ENCODE measurements at places on chromosomes 6 and 20.

GRCh38 chr6:140636271-140636907 lies 1261.9 kb upstream of the CITED2 start:
- DNase-seq: peak; percentile 13

DNA sequence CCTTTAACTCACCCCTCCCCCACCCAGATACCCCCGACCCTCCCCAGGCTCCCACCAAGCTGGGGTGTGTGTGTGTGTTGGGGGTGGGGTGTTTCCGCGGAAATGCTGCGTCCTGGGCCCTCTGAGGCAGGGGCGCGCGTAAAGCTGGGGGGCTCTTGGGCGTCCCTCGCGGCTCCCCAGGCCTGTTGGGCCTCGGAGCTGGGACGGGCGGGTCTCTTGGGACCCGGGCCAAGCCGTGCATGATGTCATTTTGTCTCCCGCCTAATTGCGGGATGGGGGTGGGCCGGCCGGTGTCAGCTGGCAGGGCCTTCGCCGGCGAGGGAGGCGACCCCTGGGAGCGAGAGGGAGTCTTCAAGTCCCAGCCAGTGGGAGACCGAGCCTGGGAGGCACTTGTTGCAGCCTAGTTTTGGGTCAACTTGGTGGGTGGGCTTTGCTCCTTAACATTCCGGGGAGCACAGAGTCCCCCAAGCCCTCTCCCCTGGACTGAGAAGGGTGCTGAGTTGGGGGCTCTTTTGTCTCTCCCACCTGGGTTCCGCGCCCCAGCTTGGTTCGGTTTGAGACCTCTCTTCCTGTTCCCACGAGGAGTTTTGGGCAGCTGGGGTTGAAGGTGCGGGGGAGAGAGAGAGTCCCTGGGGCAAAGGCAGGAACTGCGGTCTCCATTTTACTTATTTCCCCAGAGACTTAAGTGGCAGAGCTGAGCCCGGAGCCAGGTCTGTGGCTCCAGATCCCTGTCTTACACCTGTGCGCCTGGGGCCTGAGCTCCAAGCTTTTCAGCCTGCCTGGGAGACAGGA lies 623 bp downstream of the MYBL2 start:
- peak; percentile 75 for DNase-seq

- peak; percentile 62 for DNase-seq
Measured at GRCh38 chr6:106974999-106975737, 639 bp upstream of the CD24 start.

- DNase-seq: no peak
Measured at GRCh38 chr6:13461307-13461706, 26.1 kb downstream of the GFOD1 start.

DNA sequence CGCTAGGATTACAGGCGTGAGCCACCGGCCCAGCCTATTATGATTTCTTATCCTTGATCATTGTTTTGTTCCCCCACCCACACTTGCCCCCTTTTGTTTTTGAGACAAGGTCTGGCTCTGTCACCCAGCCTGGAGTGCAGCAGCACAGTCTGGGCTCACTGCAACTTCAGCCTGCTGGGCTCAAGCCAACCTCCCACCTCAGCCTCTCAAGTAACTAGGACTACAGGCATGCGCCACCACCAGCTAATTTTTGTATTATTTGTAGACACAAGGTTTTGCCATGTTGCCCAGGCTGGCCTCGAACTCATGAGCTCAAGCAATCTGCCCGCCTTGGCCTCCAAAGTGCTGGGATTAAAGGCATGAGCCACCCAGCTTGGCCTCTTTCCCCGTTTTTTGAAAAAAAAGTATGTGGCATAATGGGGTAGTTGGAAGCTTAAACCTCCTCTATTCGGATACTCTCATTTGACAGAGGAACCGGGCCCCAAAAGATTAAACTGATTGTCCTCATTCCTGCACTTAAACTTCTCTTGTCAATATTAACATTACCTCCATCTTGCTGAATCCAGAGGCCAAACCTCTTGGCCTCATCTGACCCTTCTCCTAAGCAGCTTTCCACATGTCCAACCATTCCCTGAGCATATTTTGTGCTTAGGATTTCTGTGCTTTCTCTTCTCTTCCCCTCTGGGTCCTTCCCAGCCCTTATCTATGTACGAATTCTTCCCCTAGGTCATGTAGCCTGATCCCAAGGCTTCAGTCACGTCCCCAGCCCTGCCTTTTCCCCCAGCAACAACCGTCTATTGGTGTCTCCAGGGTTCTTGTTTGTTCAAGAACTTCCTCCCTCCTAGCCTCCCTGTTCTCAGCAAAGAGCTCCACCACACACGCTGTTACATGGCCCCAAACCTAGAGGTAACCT lies 6.1 kb upstream of the EZR start:
- no peak for DNase-seq

GRCh38 chr20:20505554-20505953 lies 137.7 kb downstream of the INSM1 start:
- DNase-seq: no peak

DNA sequence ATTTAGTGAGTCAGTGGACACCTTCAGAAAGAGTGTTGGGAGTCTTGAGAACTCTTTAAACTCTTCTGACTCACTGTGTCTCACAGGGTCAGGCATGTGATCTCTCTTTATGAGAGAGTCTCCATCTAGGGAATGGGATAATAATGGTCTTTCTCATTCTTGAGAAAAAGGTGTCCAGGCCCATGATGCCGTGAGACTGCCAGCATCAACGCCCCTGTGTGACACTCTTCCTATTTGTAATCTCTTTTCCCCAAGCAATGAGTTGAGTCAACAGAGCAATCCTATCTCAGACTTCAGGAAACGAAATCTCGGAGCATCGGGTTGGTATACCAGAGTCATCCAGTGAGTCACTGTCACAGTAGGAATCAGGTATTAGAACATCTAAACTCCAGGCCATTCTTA lies 82.3 kb upstream of the BMP2 start:
- no peak for DNase-seq

DNA sequence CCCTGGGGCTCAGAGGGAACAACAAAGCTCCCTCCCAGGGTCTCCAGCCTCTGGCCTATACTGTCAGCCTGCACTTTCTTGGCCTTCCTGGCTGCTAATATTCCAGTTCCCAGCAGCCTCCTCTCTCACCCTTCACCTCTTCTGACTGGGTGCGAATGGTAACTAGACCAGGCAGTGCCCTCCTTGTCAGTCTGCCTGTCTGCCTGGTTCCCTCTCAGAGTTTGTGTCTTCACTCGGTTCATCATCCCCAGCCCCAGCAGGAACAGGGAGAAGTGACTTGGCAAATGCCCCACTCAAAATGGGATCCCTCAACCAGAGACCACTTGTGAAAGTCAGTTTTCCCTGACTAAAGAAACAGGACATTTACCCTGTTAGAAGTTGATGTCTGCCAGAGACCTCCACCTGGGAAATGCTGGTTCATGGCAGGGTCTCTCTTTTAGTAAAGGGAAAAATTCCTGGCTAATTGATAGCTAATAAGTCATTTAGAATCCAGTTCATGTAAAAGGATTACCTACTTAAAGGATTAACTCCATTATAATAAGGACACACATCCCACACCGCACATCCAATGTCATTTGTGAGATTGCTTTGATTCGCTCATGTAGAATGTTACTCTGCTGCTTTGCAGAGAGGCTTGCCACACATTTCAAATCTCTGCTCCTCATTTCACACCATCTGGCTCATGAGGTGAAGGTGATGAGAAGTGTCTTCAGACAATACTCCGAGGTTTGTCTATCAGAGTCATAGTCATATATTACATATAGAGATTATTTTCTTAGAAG lies 18.6 kb upstream of the MICB start:
- DNase-seq: no peak

DNA sequence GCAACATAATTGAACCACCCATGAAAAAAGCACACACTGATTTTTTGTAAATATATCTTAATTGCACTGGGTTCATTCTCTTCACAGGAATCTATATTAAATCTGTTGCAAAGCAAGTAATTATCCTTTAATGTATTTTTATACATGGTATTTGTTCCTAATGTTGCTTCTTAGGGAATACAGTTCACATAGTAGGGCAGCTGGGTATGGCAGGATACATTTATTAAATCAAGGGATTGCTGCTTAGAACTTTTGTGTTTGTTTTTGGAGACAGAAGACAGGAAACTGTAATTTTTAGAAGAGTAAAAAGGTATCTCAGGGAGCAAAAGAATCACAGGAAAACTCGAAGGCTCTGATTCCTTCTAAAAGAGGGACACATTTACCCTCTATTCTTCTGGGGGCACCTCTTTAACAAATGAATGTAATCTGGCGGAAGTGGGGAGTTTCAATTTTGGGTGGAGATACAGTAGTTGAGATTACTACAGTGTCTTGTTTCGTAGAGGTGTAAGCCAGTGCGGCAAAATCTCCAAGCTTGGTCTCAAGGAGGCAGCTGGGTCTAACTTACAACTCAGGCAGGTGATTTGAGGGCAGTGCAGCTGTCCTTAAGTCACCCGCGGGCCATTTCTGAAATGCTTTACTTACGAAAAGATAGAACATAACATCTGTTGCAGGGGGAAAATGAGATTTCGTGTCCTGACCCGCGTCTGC lies 812 bp upstream of the SMIM13 start:
- no peak for DNase-seq

GRCh38 chr6:5605937-5606336 lies 344.6 kb downstream of the FARS2 start:
- no peak for DNase-seq

GRCh38 chr20:22779878-22780277 lies 195.5 kb upstream of the FOXA2 start:
- DNase-seq: no peak

DNA sequence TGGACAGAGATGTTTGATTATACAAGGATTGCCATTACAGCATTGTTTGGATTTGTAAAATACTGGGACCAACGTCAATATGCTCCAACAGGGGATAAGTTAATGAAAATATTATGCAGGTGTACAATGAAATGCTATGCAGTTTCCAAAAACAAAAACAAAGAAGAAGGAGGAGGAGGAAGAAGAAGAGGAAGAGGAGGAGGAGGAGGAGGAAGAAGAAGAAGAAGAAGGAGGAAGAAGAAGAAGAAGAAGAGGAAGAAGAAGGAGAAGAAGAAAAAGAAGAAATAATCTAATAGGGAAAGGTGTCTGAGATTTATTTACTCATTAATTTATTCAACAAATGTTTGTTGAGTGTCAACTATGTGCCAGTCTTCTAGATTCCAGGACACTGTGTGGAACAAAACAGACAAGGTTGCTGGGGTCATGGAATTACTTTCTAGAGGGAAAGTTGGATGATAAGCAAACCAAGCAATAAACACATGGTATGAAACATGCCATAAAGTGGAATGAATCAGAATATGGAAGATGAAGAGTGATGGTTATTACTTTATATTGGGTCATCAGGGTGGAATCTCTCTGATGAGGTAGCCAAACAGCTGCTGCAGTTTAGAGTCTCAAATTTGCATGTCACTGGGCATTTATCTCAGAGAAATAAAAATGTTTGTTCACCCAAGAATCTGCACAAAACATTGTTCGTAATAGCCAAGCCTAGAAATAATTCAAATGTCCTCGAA lies 6.3 kb upstream of the TRIM27 start:
- no peak for DNase-seq

DNA sequence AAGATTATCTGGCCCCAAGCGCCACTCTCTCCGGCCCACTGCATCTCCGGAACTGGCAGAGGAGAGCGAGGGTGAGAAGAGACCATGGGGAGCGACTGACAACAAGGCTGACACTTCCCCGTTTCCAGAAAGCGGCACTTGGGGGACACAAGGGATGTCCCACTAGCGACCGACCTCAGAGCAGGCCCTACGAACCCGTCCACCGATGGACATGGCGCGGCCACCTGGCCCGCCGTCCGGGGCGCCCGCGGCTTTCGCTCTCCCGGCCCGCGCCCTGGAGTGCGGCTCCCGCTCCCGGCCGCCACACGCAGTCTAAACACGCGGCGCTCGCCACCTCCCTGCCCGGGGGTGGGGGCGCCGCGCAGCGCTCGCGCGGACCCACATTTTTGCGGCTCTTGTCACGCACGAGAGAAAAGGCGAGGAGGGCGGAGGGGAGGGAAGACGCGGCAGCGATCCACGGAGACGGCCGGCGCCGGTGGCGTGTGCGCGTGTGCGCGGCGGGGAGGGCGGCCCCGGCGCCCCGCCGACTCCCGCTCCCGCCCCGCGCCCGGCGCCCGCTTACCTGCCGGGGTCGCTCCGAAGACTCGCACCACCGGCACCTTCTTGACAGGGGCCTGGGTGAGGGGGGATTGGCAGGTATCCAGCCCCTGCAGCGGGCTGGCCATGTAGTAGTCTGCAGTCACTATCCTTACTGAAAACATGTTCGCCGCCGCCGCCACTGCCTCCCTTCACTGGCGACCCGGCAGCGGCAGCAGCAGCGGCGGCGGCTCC lies 645 bp downstream of the REV3L start:
- peak; percentile 76 for DNase-seq

DNA sequence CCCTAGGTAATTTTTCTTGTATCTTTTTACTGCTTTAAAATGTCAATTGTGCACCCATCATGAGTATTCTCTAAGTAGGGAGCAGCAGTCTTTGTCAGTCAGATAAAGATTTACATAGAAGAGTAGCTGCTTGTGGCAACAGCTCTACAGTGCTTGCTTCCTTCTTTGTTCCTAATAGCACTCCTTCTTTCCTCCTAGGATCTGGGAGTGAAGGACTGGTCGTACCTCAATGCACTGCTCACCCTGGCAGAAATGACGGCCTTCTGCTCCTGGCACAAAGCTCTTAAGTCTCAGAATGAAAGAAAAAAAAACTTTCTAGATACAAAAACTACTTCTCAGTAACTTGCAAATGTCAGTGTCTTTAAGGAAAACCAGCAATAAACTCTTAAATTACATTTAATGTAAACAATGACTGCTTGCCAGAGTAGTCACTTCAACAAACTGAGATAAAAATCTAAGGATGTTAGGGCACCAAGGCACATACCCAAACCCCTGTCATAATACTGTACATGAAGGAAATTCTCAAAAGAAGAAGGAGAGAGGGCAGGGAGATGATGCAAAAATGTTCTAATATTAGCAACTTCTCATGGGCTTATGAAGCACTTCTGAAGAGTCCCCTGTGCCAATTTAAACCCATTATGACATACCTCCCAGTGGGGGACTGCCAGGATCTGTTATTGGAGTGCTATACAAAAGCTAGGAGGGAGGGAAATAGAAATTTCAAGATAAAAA lies 34.0 kb downstream of the NCOA6 start:
- DNase-seq: no peak

DNA sequence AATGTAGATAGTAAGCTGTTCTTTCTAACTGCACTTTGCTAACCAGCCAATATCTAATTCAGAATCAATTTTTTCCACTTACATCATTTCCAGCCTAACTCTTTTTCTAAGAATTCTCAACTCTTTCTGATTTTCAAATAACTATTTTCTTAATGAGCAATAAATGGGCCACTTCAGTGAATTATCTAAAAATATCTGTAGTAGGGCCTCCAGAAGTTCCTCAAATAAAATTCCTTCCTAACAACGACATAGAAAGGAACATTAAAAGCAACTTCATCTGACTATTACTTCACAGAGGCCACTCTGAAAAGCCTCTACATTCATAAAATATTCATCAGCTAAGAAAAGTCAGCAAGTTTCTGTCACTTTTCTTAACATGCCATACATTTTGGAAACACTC lies 4.8 kb downstream of the COL12A1 start:
- no peak for DNase-seq

GRCh38 chr6:169397684-169398083 lies 144.0 kb upstream of the THBS2 start:
- no peak for DNase-seq

GRCh38 chr6:13445005-13445743 lies 42.2 kb downstream of the GFOD1 start:
- DNase-seq: no peak

All from GM06990 (cell line).